Activated CD4-positive, alpha-beta T cell treated with anti-CD3 and anti-CD28 coated beads for 36 hours (primary cell): ENCODE measurements at places on chromosomes 11 and 22. TPM values are rescaled to one million over a fixed set of nuclear protein-coding genes. Genes with fewer than 3 reads are reported as not detected.
A peak's percentile ranks its signal among the peaks of the same experiment; 100 is the strongest.

The ACR gene
- total RNA-seq = not detected

GRCh38 chr11:119790476-119790875, 61.5 kb upstream of the NECTIN1 start:
- H3K36me3 ChIP-seq = no peaks in the 10 kb centered on the region
- H3K4me3 ChIP-seq = no peak overlapping the region
- peaks cover 4% of the 10 kb centered on the region for H3K27me3 ChIP-seq

The MIAT gene
- 19.7 TPM for total RNA-seq

DNA sequence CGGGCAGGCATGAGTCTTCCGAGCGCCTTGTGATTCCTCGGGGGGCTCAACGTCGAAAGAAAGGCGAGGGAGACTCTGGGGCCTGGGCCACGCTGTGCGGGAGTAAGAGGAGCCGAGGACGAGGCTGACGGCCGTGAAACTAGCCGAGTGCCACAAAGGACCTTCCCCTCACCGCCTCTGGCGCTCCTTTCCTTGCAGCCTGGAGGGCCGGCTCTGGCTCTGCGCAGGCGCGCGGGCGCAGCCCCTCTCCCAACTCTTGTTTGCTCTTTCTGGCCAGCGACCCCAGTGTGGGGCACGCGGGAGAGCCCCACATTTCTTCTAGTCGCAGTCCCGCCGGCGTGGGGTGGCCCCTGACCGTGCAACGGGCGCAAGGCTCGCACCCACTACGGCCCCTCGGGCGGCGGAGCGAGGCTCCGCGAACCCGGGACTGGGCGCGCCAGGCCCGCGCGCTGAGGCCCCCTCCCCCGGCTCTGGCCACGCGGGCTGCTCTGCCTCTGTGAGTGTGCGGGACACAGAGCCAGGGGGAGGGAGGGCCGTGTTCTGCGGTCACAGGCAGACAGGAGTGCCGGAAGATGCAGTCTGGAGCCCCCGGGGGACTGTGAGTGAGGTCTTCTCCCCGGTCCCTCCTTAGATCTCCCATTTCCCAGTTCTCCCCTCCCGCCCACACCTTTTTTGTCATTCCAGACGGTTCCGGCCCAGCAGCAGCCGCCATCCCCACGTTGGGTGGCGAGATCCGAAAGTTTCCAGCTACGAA, 1.0 kb upstream of the TOB2 start:
- H3K27me3 ChIP-seq = no peaks in the 10 kb centered on the region
- H3K36me3 ChIP-seq = peaks cover 23% of the 10 kb centered on the region
- H3K27ac ChIP-seq = peak overlapping the region; percentile 97
- peak overlapping the region; percentile 86 for H3K4me3 ChIP-seq

DNA sequence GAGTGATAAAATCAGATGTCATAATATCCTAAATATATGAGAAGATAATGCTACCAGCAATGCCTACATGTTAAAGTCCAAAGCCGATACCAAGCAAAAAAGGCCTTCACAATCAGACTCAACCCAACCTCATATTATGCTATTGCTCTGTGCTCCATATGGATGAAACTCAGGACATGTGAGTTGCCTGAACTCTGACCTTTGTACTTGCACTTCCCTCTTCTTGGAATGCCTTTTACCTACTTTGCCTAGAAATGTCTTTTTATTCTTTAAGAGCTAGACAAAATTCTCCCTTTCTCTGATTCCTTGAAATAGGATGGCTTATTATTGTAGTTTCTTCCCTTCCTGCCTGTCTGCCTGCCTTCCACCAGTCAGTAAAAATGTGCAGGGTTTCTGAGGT, 954.7 kb upstream of the CCDC90B start:
- DNase-seq = no peak
- H3K27me3 ChIP-seq = no peaks in the 10 kb centered on the region
- no peak overlapping the region for H3K27ac ChIP-seq
- no peaks in the 10 kb centered on the region for H3K36me3 ChIP-seq

The NEFH gene
- total RNA-seq = 2.7 TPM

DNA sequence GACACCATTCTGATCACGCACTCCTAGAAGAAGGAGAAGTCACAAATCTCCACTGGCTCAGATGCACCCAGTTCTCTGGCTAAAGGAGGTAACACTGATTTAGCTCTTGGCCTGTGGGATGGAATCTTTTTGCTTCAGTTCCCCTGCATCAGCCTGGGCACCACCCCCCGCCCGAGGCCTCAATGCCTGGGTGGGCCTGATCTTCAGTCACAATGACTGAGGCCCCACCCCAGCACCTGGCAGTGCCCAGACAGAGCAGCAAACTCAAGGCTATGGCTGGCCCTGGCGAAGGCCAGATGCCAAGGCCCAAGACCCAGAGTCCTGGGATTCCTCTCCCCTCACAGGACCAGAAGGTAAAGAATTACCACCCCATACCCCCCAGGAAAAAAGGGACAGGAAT, 5.0 kb downstream of the CYB561A3 start:
- no peaks in the 10 kb centered on the region for H3K27me3 ChIP-seq
- H3K4me1 ChIP-seq = peaks cover 20% of the 10 kb centered on the region
- no peak for DNase-seq
- no peak overlapping the region for H3K4me3 ChIP-seq
- H3K36me3 ChIP-seq = peaks cover 17% of the 10 kb centered on the region

The DNAJB13 gene
- 0.57 TPM for total RNA-seq

DNA sequence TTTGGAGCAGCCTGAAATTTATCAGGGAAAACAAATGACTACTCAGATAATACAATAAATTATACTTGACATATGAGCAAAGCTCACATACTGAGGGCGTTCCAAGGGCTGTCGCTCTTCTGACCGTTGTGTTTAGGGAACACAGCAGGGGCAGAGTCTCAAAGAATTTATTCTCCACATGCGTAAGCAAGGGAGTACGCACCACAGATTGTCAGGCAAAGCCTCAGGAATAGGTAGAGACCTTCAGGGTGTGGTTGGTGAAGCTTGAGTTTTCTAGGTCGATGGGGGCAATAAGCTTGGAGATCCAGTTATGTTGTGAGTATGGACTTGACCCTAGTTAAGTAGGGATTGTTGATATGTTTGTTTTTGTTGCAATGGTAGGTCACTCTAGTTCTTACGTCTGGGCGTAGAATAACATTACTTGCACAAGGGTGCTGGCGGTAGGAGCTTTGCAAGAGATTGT, 830 bp downstream of the ACAT1 start:
- peak overlapping the region; percentile 7 for H3K27ac ChIP-seq
- peak overlapping the region; percentile 87 for H3K4me3 ChIP-seq
- H3K36me3 ChIP-seq = peaks cover 18% of the 10 kb centered on the region

DNA sequence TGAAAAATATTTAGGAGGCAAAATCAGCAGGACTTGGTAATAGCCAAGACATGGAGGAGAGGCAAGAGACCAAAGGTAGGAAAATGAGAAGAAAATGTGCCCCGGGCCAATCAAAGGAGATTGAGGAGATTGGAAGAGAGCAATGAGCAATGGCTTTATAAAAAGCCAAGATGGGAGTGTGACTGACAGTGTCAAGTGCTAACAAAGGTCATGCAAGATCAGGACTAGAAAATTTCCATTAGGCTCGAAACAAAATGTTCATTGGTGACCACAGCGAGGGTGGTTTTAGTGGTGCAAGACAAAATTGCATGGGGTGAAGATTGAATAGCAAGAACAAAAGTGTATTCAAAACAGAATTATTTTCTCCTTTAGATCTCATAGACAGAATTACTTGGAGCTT, 45.2 kb upstream of the TBCEL start:
- H3K4me3 ChIP-seq = no peak overlapping the region
- no peak overlapping the region for H3K27ac ChIP-seq

DNA sequence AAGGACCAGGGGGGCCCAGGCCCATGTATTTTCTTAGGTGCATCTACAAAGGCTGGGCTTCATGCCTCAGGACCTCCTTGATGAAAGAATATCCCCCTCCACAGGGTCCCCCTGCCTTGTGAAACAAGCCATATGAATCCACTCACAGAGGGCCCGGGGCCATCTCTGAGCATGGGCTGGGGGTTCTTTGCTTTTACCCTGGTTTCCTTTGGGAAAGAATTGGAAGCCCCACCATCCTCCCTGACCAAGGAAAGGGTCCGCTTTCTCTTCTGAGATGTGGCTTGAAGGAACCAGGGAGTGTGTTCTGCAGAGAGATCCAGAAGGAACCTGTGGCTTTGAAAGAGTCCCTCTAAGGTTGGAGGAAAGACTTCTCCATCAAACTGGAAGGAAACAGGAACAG, 9.2 kb upstream of the ANO1 start:
- H3K27ac ChIP-seq = no peak overlapping the region
- H3K4me1 ChIP-seq = peaks cover 2% of the 10 kb centered on the region
- no peaks in the 10 kb centered on the region for H3K36me3 ChIP-seq
- H3K27me3 ChIP-seq = peaks cover 56% of the 10 kb centered on the region
- H3K4me3 ChIP-seq = no peak overlapping the region

- no peak for DNase-seq
- no peaks in the 10 kb centered on the region for H3K27me3 ChIP-seq
- no peak overlapping the region for H3K27ac ChIP-seq
- H3K4me1 ChIP-seq = peaks cover 6% of the 10 kb centered on the region
Observed at GRCh38 chr11:75365711-75366181, 14.3 kb upstream of the ARRB1 start.

The NLRP14 gene
- total RNA-seq = 0.21 TPM

DNA sequence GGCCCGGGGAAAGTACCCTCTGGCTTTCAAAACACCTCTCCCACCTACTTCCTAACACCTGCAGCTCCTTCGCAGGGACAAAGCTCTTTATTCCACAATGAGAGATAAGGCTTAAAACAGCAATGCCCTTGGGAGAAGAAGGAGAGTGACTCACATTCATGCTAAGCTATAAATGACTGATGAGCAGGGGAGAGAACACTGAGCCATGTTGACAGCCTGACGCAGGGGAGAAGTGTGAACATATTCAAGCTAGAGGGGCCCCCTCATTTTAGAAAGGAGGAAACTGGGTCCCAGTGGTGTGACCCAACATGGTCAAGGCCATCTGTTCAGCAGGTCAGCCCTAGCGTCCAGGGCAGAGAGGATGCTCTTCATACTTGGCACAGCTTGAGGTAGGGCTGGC, 171.8 kb downstream of the DSCAML1 start:
- no peak overlapping the region for H3K27ac ChIP-seq
- no peaks in the 10 kb centered on the region for H3K4me1 ChIP-seq

DNA sequence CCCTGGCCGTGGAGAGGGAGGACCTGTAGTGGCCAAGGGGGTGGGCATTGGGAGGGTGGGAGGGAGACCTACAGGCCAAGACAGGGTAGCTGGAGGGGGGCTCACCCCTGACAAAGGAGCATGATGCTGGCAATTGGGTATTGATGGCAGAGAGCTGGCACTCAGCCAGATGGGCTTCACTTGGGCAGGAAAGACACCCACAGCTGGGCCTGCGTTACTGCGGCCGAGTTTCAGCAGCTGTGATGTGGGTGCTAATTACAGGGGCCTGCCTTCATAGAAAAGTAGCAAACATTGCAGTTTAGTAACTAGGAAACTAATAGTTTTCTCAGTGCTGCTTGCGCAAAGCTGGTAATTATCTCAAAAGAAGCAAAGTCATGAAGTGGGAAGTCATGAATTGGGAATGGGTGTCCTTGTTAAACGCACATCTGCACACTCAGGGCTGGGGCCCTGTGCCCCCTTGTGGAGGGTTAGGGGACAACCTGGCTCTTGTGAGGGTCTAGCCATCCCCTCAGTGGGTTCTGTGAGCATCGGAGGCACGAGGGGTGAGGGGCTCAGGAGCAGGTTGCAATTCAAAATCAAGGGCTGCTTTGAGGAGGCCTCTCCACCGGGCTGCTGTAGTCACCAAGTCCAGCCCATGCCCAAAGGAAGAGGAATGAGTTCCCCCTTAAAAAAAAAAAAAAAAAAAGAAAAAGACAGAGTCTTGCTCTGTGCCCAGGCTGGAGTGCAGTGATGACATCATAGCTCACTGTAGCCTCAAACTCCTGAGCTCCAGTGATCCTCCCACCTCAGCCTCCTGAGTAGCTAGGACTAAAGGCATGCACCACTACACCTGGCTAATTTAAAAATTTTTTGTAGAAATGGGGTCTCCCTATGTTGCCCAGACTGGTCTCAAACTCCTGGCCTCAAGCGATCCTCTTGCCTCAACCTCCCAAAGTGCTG, 24.4 kb upstream of the TXNRD2 start:
- peaks cover 7% of the 10 kb centered on the region for H3K36me3 ChIP-seq
- no peak overlapping the region for H3K27ac ChIP-seq
- no peak overlapping the region for H3K4me3 ChIP-seq
- DNase-seq = no peak

- no peak for DNase-seq
- no peaks in the 10 kb centered on the region for H3K36me3 ChIP-seq
- no peak overlapping the region for H3K4me3 ChIP-seq
Observed at GRCh38 chr22:23938328-23939016, 22.5 kb downstream of the GSTT2B start.

DNA sequence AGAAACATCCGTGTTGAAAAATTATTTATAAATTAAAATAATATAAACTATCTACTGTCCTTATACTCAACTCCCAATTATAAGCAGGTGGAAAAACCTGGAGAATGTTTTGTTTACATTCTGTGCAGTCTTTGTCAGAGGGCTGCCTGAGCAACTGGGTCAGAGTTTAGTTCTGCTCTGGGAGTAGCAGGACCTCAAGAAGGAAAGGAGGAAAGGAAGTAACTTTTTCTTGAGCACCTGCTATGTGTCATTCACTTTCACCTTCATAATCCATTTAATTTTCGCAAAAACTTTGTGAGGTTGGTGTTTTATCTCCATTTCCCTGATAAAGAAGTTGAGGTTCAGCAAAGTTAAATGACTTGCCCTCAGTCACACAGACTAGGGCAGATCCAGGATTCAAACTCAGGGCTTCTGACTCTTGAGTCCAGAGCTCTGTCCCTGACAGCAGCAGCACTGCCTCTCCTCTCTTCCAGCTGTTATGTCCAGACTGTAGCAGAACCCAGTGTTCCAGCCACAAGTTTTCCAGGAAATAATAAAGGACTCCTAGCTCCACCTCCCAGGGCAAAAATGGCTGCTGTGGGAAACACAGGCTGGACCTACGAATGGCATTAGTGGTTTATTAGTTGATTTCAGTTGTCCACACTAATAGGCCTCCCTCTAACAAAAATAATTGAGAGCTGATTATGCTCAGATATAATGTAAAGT, 6.4 kb downstream of the CD3E start:
- H3K27ac ChIP-seq = peak overlapping the region; percentile 62
- peaks cover 83% of the 10 kb centered on the region for H3K36me3 ChIP-seq

The LMF2 gene
- 46.8 TPM for total RNA-seq

- DNase-seq = no peak
- H3K36me3 ChIP-seq = no peaks in the 10 kb centered on the region
- no peak overlapping the region for H3K27ac ChIP-seq
- H3K4me3 ChIP-seq = no peak overlapping the region
- H3K27me3 ChIP-seq = peaks cover 2% of the 10 kb centered on the region
Observed at GRCh38 chr11:79077702-79078330, 363.0 kb downstream of the TENM4 start.

GRCh38 chr11:46528445-46529094, 65.3 kb downstream of the AMBRA1 start:
- H3K4me3 ChIP-seq = peak overlapping the region; percentile 5
- peaks cover 11% of the 10 kb centered on the region for H3K36me3 ChIP-seq
- H3K27me3 ChIP-seq = no peaks in the 10 kb centered on the region
- peaks cover 27% of the 10 kb centered on the region for H3K4me1 ChIP-seq
- H3K27ac ChIP-seq = peak overlapping the region; percentile 32

- peaks cover 17% of the 10 kb centered on the region for H3K27me3 ChIP-seq
- DNase-seq = no peak
- no peaks in the 10 kb centered on the region for H3K4me1 ChIP-seq
- no peak overlapping the region for H3K27ac ChIP-seq
Observed at GRCh38 chr11:121715405-121715804, 262.6 kb upstream of the SORL1-AS1 start.

The LYVE1 gene
- total RNA-seq = not detected

The OR5M10 gene
- total RNA-seq = not detected

The PDGFB gene
- 2.5 TPM for total RNA-seq

GRCh38 chr11:20601221-20601914, 2.0 kb downstream of the SLC6A5 start:
- no peak for DNase-seq
- H3K4me1 ChIP-seq = peaks cover 6% of the 10 kb centered on the region
- H3K36me3 ChIP-seq = no peaks in the 10 kb centered on the region

- no peak overlapping the region for H3K27ac ChIP-seq
- peaks cover 9% of the 10 kb centered on the region for H3K4me1 ChIP-seq
- H3K4me3 ChIP-seq = no peak overlapping the region
Observed at GRCh38 chr11:104713401-104713800, 184.9 kb downstream of the CASP12 start.
